ENCODE measurements at places on chromosomes 5 and 9.

- DNase-seq, result no peak
These were observed 32.9 kb downstream of the ROPN1L start for GRCh38 chr5:10474521-10475075.

DNA sequence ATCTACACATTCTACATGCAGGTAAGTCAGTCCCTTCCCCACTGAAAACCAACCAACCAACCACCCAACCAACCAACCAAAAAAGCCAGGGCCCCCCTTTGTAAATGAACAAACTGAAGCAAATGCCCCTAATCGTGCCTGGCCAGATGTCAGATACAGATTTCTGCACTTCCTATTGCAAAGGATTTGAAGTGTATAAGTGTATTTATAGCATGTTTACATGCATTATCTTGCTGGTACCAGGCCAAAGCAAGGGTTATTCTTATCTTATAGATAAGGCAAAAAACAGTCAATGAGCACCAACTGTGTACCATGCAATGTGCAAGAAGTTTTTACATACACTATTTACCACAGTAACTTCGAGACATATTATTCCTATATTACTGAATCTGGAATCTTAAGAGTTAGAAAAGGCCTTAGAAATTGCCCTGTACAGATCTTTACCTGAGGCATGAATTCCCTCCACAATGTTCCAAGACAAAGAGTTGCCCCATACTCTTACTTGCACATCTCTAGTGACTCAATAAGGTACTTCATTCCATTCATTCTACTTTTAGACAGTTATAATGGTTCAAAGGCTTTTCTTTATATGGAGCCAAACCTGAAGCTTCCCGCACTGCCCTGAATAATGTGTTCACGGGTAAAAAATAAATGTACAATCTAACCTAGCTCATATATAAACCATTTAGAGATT, 51.7 kb upstream of the NR5A1 start:
- no peak for DNase-seq

- DNase-seq, result no peak
These were observed 95.2 kb downstream of the ERBIN start for GRCh38 chr5:66021585-66021984.

- no peak for DNase-seq
These were observed 69.0 kb downstream of the SLC28A3 start for GRCh38 chr9:84271531-84271900.

GRCh38 chr5:44983006-44983405, 174.3 kb downstream of the MRPS30 start:
- DNase-seq, result no peak

GRCh38 chr5:143114481-143114880, 289.0 kb downstream of the NR3C1 start:
- no peak for DNase-seq

DNA sequence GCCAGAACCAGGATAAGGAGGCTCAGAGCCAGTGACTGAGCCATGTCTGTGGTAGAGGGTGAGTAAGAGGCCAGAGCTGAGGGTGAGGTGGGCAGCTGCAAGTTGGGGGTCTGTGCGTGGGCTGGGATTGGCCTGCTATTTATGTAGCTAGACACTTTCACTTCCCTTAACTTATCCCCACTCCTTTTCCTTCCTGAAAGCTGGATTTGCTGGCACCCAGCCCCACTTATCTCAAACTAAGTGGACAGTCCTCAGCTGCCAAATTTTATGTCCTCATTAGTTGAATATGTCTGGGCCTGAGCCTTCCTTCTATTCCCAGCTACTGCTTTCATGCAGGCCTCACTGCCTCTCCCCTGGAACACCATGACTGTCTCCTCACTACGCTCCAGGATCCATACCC, at the start of gene CCL21:
Gene CCL21, minus strand, starts transcription at position 114 of the 400 bp plus-strand sequence. Its CDS starts 70 bp downstream, at position 44.
- DNase-seq, result no peak

DNA sequence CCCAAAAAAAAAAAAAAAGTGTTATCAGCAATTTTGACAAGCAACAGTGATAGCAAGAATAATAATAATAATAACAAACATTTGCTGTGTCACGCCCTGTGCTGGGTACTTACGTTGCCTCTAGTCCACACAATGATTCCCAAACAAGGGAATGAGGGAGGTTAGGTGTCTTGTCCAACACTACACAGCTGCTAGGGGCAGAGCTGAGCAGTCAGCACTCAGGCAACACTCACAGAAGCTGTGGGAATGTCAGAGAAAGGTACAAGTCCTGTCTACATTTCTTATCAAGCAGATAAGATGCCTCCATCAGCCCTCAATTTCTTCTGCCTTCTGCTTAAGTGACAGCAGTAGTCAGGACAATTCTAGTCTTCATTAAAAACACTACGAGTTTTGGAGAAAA, 111.0 kb downstream of the DNAH5 start:
- DNase-seq, result no peak

DNA sequence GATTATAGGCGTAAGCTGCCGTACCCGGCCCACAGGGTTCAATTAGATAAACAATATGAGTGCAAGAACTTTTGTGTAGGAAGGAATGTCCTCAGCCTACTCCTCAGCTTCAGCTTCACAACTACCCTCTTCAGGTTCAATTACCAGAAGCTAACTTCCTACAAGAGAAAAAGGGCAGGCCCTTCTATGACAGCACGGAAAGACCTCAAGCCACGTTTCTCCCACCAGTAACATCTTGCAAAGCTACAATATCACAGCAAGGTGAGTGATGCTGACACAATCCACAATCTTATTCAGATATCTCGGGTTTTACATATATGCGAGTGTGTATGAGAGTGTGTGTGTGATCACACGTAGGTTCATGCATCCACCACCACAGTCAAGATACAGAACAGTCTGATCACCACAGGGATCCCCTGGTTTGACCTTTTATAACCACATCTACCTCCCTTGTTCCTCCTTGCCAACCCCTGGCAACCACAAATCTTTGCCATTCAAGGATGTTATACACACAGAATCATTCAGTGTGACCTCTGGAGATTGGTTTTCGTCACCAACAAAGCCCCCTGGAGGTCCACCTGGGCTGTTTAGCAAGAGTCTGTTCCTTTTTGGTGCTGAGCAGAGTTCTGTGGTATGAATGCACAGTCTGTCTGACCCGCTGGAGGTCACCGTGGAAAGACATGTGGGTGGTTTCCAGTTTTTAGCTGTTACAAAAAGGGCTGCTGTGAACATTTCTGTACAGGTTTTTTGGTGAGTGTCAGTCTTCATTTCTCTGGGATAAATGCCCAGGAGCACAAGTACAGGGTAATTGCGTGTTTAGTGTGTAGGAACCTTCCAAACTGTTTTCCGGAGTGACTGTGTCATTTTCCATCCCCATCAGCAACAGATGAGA, 38.2 kb downstream of the IPPK start:
- no peak for DNase-seq

- DNase-seq, result no peak
These were observed 3.6 kb downstream of the TMEM252 start for GRCh38 chr9:68536876-68537615.

- DNase-seq, result no peak
These were observed 76.1 kb upstream of the ASS1 start for GRCh38 chr9:130368631-130369103.

GRCh38 chr5:72453246-72453775, 53.9 kb downstream of the ZNF366 start:
- DNase-seq, result no peak

- DNase-seq, result no peak
These were observed 9.3 kb upstream of the TRIM14 start for GRCh38 chr9:98128316-98128715.

- no peak for DNase-seq
These were observed 20.8 kb downstream of the DCANP1 start for GRCh38 chr5:135426102-135427082.

GRCh38 chr5:42302186-42302585, 121.1 kb upstream of the GHR start:
- no peak for DNase-seq

DNA sequence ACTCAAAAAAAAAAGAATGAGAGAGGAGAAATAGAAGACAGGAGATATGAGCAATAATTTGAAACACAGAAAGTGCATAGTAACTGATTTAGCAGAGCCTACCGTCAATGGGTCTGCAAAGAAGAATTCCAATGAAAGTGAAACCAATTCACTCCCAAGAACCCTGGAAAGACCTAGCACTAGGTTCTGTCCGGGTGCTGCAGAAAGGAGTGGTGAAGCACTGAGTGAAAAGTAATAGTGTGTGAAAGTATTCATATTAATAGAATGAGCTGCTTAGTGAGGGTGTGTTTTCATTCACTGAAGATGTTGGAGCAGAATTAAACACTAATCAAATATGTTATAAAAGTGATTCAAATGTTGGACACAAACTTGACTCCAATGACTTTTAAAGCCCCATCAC, 51.3 kb upstream of the SLC30A5 start:
- no peak for DNase-seq

DNA sequence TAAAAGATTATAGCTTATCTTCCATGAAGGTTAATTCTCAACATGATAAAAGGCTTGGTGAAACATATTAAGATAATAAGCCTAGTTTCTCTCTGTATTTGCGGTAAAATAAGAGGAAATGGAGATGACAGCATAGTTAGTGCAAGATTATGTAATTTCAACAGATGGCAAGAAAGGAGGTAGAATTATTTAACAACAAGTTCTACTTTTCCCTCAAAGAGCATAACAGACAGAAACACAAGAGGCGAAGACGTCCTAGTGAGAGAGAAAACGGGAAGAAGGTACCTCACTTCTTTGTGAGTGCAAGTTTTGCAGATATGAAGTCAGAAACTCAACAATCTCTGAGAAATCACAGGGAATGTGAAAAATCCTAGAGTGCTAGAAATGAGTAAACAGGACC, 144.8 kb upstream of the ADCY2 start:
- no peak for DNase-seq

DNA sequence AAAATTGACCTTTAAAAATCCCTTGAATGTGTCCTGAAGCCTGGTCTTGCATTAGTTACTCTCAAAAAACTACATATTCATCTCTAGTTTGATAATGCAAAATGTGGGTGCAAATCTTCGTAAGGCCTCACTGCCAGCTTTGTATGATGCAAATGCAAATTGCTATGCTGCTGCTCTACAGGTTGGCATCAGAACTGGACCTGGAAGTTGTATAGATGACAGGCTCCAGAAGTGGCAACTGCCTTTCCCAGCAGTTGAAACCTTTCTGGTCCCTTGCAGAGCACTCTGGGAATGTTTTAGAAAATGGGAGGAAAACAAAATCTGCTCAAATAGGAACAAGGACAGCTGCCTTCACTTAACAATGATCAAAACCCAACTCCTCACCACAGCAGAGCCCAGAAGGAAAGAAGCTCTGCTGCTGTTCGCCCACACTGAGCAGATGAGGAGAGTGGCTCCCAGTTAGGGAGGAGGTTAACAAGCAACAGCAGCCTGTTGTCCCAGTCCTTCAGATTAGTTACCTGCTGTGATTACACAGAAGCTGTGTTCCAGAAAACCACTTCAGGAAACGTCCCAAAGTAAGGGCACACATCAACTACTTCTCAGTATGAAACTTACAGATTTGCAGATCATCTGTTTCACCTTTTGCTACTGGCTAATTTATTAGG, 93.5 kb downstream of the PLPP1 start:
- DNase-seq, result no peak

- no peak for DNase-seq
These were observed 274.3 kb upstream of the ZNF462 start for GRCh38 chr9:106588626-106589025.

GRCh38 chr5:83636156-83636555, 84.5 kb downstream of the HAPLN1 start:
- DNase-seq, result no peak

DNA sequence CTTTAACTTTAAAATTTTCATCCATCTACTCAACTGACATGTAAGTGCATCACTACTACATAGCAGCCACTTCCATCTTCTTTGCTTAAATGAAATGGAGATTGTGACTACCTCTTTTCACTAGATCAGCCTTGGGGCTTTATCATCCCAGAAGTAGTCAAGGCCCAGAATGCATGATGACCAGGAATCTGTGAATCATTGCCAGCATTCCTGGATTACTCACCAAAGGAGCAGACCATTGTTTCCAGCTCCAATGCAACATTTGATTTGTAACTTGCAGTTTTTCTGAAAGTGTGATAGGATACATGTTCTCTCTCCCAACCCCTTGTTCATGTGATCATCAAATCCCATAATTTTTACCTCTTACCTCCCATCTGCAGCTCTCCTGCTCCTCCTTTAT, 65.1 kb downstream of the PLPPR1 start:
- DNase-seq, result no peak

DNA sequence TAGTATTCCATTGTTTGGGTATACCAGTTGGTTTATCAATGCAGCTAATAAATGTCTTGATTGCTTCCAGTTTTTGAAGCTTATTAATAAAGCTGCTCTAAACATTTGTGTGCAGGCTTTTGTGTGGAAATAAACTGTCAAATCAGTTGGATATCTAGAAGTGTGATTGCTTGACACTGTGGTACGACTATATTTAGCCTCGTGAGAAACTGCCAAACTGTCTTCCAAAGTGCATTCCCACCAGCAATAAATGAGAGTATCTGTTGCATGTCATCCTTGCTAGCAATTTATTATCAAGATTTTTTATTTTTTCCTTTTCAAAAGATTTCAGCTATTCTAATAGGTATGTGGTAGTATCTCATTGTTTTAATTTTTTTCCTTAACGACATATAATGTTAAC, 37.5 kb downstream of the NMUR2 start:
- DNase-seq, result no peak

DNA sequence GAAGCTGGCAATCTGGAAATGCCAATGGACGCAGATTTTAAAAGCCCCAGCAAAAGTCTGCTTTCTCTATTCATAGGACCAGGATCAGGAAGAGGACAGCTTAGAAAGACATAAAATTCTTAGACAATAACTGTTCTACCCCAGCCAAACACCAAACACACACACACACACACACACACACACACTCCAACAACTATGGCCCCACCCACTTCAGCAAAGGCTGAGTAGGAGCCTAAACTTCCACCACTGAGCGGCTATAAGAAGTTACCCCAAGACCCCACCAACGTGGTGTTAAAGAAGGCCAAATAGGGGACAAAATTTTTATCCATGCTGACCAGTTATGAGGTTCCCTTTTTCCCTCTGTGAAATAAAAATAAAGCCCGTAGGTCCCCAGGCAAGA, 32.9 kb downstream of the ZMAT2 start:
- DNase-seq, result no peak

DNA sequence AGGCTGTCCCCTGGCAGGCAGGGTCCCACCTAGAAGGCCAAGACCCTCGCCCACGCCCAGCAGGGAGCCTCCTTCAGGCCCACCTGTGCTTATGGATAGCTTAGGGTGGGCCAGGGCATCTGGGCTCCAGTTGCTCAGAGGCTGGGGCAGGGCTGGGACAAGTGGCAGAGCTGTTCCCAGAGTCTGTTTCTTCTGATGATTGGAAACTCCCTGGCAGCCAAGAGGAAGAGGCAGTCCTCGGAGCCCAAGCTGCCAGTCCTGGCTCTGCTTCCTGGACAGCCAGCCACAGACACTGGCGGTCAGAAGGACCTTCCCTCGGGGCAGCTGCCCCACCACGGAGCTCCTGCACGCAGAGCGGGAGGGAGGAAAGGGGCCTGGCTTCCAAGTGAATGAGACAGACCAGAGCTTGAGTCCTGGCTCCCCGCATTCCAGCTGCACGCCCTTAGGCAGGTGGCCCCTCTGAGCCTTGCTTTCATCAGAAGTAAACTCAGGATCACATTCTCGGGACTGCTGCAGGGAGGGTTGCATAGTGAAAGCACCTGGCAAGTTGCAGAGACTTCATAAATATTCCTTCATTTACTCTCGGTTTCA, 37.9 kb upstream of the GABRP start:
- no peak for DNase-seq

GRCh38 chr9:114417511-114417910, 29.7 kb upstream of the AKNA start:
- no peak for DNase-seq
